ENCODE measurements at places on chromosomes 2 and 18. TPM values are rescaled to one million over a fixed set of nuclear protein-coding genes. Genes with fewer than 3 reads are reported as not detected.

Gene TFCP2L1
- 0.21 TPM for total RNA-seq

Gene TMEFF2
- 1.5 TPM for total RNA-seq

Gene OSBPL1A
- 26.0 TPM for total RNA-seq

Gene OTX1
- 0.22 TPM for total RNA-seq

Gene SCN7A
- total RNA-seq, result 0.15 TPM

Gene CYP26B1
- total RNA-seq, result 1.9 TPM

Gene KCTD18
- total RNA-seq, result 8.1 TPM

Gene SERPINB3
- total RNA-seq, result 0.27 TPM

Gene ZNF397
- 53.1 TPM for total RNA-seq

Gene SERPINB10
- total RNA-seq, result not detected

Gene CDH20
- total RNA-seq, result 38.9 TPM

Gene PROM2
- total RNA-seq, result 4.4 TPM

Gene AOX1
- total RNA-seq, result 0.16 TPM

Gene RAB27B
- total RNA-seq, result 2.4 TPM

Gene ATF2
- total RNA-seq, result 56.6 TPM

Gene RFTN2
- total RNA-seq, result 0.97 TPM

Gene LIMS3
- 1.6 TPM for total RNA-seq

Gene ERBB4
- total RNA-seq, result 27.9 TPM

Gene UGT1A4
- total RNA-seq, result 0.08 TPM

Gene ITM2C
- total RNA-seq, result 57.3 TPM

Gene CCDC178
- not detected for total RNA-seq

Gene SMYD1
- 0.92 TPM for total RNA-seq

Gene CDH2
- 15.5 TPM for total RNA-seq

Gene ADAM23
- 12.0 TPM for total RNA-seq

Gene OSBPL6
- 12.4 TPM for total RNA-seq

Gene CHST9
- 0.39 TPM for total RNA-seq

Gene ELOA2
- 2.6 TPM for total RNA-seq

Gene CRYBA2
- total RNA-seq, result 0.87 TPM

Gene APCDD1
- 4.1 TPM for total RNA-seq

Gene TACR1
- total RNA-seq, result 0.48 TPM

Gene PLEKHH2
- 1.2 TPM for total RNA-seq

Gene IL1R1
- total RNA-seq, result 0.94 TPM

Gene ANTXR1
- 200 TPM for total RNA-seq

Gene EPG5
- 15.1 TPM for total RNA-seq

Gene HPCAL1
- 33.3 TPM for total RNA-seq

Gene UGT1A8
- 1.4 TPM for total RNA-seq

Gene WNT10A
- not detected for total RNA-seq

Gene ARHGAP15
- not detected for total RNA-seq

Gene ITGB1BP1
- total RNA-seq, result 61.2 TPM

Gene GAD1
- total RNA-seq, result 1.2 TPM

Gene CLIP4
- 20.0 TPM for total RNA-seq

Gene EML6
- total RNA-seq, result 23.2 TPM

Gene SLC16A14
- 0.56 TPM for total RNA-seq

Gene IL36A
- not detected for total RNA-seq

Gene DCAF17
- 21.8 TPM for total RNA-seq

Gene IL18RAP
- not detected for total RNA-seq

Gene LRP1B
- total RNA-seq, result 4.5 TPM

Gene CRIM1
- 11.3 TPM for total RNA-seq

Gene RTP5
- 0.54 TPM for total RNA-seq

Gene POTEE
- total RNA-seq, result 0.11 TPM

Gene C2orf66
- total RNA-seq, result 0.14 TPM

Gene SH3BP4
- 18.4 TPM for total RNA-seq

Gene CCNT2
- 45.3 TPM for total RNA-seq

Gene AKAIN1
- total RNA-seq, result not detected

Gene AGPS
- 30.6 TPM for total RNA-seq

Gene FRZB
- 1.7 TPM for total RNA-seq

Gene ESPNL
- 0.11 TPM for total RNA-seq
